EL (cell line): ENCODE measurements at places on chromosomes 11 and 22.

- DNase-seq, result peak; percentile 97
These were observed 4.5 kb downstream of the GAS2L1 start for GRCh38 chr22:29310863-29311339.

DNA sequence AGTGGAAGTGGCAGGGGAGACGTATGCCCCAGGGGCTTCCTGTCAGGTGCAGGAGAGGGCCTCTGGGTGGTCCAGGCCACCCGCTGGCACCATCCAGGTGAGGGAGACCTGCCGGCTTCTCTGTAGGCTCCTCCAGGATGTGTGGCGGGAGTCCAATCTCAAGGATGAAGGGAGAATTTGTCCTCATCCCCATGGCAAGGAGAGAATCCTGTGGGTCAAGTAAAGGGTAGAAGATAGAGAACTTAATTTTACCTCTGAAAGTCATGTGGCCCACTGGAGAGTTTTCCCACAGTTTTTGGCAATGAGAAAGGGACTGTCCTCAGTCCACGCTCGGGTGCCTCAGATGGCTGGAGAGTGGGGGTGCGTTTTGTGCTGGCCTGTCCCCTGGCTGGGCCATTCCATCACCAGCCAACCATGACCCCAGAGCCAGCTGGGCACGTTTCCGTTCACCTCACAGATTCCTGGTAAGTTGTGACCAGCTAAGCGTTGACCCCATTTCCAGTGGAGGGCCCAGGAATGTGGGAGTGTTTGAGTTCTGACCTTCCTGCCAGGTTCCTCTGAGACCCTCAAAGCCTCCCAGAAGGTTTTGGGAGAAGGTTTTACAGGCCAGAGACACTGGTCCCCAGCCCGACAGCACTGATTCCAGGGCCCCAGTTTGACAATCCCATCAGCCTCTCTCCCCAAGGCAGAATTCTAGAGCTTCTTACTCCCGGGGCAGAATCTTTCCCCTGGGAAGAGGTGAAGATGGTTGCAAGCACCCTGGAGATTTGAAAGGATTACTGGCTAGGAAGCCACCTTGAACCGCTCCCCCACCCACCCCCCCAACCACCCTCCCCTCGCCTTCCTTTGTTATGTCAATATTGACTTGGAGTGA lies 2.6 kb downstream of the OVOL1 start:
- no peak for DNase-seq

DNA sequence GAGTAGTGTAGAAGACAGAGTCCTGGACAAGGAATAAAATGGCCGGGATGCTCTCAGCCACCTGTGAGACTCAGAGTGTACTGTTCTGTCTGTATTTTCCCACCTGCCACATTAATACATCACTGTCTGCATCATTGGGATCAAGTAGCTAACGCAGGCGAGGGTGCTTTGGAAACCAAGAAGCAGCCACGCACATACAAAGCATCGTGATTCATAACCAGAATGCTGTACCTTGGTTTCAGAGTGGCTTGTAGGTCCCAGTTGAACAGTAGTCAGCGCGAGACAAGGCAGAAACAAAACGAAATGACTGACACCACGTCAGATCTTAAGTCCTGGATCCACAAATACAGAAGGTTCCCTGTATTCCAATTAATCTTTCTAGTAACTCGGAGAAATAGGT lies 198.3 kb downstream of the GRIK4 start:
- no peak for DNase-seq

GRCh38 chr11:121253951-121254350 lies 38.6 kb upstream of the SC5D start:
- no peak for DNase-seq

- DNase-seq, result no peak
These were observed 791.3 kb upstream of the KIRREL3 start for GRCh38 chr11:127791844-127792243.

DNA sequence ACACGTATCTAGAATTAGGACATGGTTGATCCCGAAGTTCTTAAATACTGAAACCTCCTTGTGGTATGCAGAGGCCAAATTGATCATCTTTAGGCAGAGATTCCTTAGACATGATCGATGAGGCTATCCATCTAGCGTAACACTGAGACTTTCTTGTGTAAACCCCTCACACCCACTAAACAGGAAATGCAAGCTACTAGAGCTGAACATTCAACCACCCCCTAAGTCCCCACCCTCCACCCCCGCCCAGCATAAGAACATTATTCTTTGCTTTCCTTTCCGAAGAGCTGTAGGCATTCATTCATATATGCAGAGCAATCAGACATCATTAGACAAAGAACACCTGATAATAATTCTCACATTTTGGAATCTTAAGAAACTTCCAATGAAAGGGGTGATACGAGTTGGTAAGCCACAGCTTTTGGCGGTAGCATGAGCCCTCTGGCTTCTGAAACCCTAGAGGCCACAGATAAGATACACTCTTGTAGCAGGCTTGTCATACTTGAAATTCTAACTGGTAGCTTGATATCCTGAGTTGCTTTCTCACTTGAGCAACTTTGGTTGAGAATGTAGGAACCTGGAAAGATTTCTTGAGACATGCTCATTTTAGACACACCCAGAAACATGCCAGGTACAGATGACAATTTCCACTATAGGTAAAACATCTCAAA lies 42.2 kb downstream of the FLI1 start:
- no peak for DNase-seq

- DNase-seq, result peak; percentile 90
These were observed 31.9 kb downstream of the PDGFB start for GRCh38 chr22:39212721-39213376.

GRCh38 chr11:44571871-44572270 lies 6.4 kb downstream of the CD82 start:
- DNase-seq, result no peak

GRCh38 chr22:28949788-28950187 lies 66.4 kb downstream of the ZNRF3 start:
- no peak for DNase-seq

DNA sequence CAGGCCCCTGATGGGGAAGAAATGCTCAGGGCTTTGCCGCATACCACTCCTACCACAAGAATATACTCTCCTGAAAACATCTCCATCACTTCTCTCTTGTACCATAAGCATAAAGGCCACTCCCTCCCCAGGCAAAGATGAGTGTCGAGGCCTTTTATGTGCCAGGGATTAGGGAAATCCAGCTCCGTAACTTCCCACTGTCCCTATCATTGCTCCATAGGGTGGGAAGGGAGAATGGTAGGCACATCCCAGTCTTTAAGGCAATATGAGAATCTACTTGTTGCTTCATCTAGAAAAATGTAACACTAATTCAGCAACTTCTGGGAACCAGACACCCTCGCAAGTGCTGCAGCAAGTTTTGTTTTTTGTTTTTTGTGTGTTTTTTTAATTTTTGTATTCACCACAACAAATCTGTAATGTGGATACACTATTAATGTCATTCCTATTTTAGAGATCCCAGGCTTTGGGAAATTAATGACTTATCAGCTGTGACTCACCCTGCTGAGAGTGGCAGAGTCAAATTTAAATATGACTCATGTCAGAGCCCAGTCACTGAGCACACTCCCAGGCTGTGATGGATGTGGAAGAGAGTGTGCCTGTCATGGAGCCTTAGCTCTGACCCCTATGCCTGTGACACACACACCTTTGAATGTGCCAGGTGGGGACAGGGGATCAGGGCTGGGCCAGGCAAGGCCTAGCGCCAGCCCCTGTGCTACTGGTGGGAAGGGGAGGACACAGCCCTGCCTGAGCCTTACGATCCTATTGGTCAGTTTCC lies 23.4 kb downstream of the PANX1 start:
- peak; percentile 88 for DNase-seq

DNA sequence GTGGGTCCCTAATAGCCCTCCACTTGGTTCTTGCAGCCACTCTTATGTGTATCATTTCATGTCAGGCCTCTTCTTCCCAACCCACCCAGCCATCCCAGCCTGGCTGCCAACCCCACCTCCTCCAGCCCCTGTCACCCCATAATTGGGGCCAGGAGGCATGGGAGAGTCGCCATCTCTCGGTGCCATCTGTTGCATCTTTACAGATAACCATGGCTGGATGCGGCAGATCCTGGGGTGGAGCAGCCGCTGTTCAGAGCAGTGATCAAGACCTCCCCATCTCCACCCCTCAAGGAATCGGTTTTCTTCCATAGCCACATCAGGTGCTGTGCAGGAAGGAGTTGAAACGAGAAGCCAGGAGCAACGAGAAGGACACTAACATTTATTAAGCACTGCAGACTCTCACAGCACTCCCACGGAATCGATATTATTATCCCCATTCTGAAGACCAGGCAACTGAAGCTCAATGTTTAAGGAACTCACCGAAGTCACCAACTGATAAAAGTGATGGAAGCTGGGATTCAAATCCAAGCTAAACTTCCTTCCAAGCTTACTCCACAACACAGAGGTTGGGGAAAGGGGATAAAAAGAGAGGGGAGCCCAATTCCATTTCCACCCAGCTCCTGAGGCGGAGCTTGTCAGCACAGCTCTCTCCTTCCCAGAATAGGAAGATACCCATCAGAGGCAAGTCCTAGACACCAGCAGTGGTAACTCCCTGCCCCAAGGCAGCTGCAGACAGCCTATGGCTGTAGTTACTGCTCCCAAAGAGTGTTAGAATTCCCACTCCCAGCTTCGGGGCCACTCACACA lies 2.7 kb downstream of the SLC43A1 start:
- DNase-seq, result no peak

DNA sequence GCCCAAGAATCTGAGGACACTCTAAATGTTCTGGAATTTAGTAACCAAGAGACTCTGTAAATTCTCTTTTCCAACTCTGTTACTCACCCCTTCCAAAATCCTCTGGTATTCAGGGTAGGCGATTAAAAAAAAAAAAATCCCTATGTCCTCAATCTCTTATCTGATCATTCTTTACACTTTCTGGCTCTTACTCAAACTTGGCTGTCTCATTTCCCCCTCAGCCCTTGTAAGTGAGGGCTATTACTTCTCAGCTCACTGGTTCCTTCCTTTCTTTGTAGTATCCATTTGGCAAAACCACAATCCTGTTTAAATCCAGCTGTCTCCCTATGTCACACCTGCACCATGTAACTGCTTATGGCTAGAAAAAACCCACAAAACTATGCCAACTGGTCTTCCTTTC lies 12.7 kb upstream of the MSANTD2 start:
- peak; percentile 69 for DNase-seq

DNA sequence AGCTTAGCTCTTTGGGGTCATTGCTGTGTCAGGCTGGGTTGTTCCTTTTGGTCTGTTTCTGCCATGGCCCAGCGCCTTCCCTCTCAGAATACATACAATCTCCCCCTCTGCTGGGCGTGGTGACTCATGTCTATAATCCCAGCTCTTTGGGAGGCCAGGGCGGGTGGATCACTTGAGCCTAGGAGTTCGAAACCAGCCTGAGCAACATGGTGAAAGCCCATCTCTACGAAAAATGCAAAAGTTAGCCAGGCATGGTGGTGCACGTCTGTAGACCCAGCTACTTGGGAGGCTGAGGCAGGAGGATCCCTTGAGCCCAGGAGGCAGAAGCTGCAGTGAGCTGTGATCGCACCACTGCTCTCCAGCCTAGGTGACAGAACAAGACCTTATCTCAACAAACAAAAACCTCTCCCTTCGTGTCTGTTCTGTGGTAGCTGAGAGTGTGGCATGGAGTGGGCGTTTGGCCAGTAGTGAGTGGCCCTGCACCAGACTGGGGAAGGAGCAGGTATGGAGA lies 46.7 kb upstream of the RAB1B start:
- peak; percentile 33 for DNase-seq

DNA sequence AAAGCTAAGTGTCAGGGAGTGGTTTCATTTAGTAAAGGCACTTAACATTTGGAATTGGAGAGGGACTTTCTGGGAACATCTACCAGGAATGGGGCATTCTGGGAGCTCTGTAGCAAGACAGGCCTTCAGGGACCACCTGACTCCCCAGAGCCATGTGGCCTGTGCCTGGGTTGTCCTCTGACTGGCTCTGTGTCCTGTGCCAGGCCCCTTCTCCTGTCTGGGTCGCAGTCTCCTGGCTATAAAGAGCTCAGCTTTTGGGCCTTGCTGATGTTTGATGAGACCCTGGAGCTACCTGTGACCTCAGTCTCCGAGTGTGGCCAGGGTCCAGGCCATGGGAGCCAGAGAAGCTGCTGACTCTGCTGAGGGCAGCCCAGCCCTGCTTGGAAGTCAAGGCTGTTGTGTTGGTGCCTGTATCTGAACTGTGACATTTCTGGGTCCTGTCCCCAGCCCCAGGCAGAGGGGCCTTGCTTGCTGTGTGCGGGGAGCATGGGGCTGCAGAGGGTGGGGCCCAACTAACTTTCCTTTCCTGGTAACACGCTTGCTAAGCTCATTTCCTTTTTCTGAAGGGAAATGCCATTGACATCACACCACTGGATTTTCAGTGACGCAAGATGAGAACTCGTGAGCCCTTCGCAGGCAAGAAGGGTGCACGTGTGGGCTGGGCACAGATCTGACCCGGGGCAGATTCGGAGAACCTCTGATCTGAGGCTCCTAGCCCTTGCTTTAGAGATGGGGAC lies 41.3 kb downstream of the LRRC32 start:
- peak; percentile 63 for DNase-seq

DNA sequence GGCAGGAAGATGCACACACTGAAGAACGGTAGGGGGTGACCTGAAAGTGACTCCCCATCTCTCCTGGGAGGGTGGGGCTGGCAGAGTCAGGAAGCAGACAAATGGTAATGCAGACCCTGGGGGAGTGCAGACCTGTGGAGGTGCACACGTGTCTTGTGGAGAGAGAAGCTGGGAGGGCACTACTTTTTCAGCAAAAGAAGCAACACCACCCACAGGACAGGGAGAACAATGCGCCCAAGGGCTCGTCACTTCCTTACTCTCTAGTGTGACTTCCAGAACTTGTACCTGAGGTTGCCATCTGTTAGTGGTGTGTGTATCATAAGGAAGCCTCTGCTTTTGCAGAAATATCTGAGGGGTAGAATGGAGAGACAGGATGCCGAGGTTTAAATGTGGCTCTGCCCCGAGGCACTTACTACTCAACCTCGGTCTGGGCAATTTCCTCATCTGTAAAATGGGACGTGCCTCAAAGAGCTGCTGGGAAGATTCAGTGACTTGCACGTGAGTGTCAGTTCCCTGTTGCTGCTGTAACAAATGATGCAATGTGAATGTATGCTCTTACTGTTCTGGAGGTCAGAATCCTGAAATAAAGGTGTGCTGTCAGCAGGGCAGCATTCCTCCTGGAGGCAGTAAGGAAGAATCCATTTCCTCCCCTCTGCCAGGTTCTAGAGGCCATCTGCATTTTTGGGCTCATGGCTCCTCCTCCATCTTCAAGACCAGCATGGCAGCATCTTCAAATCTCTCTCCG lies 323.4 kb downstream of the SHANK2 start:
- no peak for DNase-seq

DNA sequence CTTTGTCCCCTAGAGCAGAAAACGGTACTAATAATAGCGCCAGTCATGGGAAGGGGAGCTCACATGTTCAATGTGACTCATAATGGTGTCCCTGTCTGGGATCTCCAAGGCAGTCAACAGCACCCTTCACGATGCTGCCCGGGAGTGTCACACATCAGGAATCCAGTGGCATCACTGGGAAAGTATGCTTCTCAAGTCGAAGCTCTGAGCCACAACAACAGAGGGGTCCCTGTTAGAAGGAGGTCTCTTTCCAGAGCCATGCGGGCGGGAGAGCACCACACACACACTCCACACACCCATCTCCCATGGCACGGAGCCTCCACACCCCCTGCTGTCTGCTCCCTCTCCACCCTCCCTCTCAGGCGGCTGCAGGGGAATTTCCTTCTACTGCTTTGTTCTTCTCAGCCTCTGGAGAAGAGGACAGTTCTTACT lies 119.7 kb downstream of the ETS1 start:
- peak; percentile 100 for DNase-seq

GRCh38 chr11:115653076-115653475 lies 148.9 kb upstream of the CADM1 start:
- DNase-seq, result no peak
